ENCODE measurements at places on chromosomes 4 and X.

- DNase-seq = no peak
Measured at GRCh38 chr4:552019-552418, 24.1 kb downstream of the TMEM271 start.

GRCh38 chr4:6415031-6415705 lies 57.2 kb downstream of the PPP2R2C start:
- DNase-seq = no peak

DNA sequence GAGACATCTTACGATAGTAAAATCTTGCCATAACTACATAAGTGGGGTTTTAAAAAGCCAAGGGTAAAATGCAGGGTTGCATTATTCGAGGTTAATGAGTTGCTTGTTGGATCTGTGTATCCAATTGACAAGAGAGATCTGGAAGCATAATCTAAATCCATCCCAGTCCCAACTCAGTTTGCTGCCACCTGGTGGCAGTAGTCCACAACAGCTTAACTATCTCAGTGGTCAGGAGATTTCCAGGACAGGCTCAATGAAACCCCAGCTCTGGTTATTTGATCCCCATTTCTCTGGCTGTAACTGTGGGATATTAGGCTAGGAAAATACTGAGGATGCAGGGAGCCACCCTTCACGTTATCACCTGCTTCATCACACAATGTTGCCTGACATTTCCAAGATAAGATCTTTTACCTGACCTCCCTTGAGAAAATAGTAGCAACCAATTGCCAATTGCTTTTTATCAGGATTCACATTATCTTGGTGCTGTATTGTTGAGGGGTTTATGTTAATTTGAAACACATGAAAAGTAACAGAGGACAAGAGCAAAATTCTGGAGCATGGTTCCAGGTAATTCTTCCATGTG lies 88.2 kb upstream of the TNIP3 start:
- DNase-seq = no peak

DNA sequence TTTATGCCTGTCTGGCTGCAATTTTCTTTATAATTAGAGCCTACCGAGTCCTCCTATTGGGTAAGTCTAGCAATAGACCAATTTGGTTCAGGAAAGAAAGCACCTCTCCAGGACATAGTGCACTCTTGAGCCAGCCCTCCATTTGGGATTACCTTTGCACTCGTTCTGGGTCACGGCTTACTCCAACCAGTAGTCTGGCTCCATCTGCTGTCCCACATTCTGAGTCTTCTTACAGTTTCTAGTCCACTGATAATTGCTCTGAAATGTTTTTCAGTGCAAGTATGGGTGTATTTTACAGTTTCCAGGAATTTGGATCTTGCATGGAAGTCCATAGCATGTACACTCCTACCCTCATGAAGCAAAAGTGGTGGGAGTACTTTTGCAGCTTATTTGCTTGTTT lies 34.8 kb upstream of the USP51 start:
- DNase-seq = no peak

DNA sequence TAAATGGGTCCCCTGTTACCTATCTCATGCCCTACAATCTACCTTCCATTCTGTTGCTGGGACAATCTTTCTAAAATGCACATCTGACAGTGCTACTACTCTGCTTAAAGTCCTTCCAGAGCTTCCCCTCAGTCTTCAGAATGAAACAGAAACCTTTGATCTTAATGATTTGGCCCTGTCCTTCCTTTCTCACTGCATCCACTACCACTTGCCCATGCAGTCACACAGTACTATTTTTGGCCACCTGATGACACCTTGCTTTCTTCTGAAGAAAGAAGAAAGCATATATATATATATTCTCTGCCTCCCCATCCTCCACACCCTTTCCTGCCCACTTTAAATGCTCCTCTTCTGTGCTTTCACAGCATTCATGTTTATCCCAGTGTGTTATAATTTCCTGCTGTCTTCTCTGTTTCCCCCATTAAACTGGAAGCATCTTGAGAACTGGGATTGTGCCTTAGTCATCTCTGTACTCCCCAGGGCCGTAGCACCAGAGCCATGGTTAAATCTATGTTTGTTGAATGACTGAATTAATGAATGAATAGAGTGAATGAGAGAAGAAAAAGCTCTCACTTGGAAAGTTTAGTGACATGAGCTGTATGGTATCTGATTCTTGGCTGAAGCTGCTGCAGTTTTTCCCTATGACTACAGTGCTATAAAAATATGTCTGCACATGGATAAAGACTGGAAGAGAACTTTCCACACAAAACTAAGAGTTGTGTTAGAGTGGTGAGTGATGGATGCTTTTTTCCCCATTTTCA lies 56.2 kb downstream of the RTL9 start:
- no peak for DNase-seq

DNA sequence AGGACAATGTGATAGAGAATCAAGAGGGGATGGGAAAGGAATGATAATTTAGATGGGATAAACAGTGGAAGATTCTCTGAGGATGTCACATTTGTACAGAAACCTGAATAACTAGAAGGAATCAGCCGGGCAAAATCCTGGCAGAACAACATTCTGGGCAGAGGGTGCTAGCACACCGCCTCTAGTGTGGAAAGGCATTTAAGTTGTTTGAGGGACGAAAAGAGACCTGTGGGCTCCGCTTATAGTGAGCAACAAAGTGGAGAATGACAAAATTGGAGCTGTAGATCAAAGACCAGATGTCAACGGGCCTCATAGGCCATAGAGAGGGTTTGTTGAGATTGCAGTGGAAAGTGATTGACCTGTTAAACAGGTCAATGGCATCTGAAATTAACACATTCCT lies 596.0 kb upstream of the SLIT2 start:
- no peak for DNase-seq

GRCh38 chrX:10033375-10034007 lies 66.3 kb downstream of the CLDN34 start:
- DNase-seq = no peak

- no peak for DNase-seq
Measured at GRCh38 chr4:88419874-88420273, 37.0 kb upstream of the HERC5 start.

GRCh38 chr4:10015140-10015753 lies 6.0 kb downstream of the SLC2A9 start:
- peak; percentile 31 for DNase-seq

GRCh38 chr4:61723492-61723891 lies 523.4 kb downstream of the ADGRL3 start:
- DNase-seq = no peak

DNA sequence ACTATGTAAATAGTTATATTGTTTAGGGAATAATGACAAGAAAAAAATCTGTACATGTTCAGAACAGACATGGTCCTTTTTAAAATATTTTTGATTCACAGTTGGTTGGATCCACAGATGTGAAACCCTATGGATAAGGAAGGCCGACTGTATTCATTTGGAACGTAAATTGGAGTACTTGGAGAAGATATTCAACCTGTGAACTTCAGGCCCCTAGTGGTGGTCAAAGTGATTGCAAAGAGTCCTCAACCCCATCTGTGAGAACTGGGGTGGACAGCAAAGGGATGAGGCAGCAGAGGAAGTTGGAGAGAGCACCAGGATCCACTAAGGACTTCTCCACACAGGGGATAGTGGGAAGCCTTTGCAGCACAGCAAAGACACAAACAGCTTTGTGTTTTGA lies 6.2 kb upstream of the CXCL13 start:
- no peak for DNase-seq

- DNase-seq = no peak
Measured at GRCh38 chrX:54496517-54496852, 451 bp upstream of the FGD1 start.

DNA sequence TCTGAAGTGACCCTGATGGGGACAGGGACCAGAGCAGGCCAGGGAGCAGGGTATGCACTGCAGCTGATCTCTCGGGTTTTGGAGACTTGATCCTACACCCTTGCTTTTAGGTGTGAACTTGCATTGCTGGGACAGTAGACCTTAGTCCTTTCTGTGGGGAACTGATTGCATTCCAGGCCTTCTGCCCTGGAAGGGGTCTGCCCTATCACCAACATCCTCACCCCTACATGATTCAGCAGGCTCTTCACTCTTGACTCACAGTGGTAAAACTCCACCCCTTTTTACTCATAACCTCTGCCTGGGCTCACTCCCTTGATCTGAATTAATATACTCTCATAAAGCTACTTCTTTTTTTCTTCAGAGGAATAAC lies 6.6 kb upstream of the DDX60L start:
- DNase-seq = no peak

DNA sequence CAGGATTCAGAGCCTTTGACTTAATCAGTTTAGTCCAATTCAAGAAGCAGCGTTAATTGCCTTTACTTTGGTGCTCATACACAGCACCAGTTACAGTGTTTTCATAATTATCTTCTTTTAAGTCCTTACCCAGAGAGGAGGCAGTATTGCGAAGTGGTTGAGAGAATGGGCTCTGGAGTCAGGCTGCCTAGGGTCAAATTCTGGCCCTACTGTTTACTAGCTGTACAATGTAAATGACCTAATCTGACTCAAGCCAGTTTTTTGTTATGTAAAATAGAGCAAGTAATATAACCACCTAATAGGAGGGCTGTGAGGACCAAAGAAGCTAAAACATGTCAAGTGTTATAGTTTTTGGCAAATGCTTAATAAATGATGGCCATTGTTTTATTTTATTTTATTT lies 27.6 kb downstream of the WDR44 start:
- DNase-seq = no peak

- DNase-seq = no peak
Measured at GRCh38 chr4:182189103-182189878, 53.9 kb upstream of the TENM3 start.

- no peak for DNase-seq
Measured at GRCh38 chr4:173270312-173271027, 63.7 kb downstream of the HMGB2 start.

- no peak for DNase-seq
Measured at GRCh38 chr4:163649557-163650091, 155.1 kb downstream of the TMA16 start.

DNA sequence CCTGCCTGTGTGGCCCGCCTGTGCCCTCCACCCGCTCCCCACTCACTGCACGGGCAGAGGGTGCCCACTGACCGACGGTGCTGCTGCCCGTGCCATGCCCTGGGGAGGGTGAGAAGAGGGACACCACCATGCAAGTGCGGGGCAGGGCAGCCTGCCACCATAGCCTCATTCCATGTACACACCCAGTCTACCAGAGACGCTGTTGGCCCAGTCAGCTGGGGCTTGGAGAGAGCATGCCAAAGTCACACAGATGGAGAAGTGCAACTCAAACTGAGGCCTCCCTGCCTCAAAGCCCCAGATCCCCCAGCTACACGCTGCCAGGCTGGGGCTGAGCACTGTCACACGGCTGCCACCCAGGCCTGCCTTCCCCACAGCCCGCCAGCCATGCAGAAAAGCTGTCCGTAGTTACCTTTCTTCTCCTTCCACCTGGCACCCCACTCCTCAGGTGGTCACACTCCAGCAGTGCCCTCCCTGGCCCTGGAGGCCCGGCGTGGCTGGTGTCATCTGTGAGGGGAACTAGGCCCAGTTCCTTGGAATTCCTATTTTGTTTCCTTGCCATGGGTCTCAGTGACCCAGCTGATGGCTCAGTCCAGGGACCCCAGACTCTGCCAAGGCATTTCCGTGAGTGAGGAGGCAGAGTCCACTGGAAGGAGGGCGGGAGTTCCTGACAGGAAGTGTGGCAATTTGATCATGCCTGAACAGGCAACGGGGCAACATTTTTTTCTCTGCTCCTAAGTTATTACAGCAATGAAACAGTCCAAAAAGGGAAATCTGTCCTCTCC lies at the start of gene SLC2A9:
Gene SLC2A9 (minus strand): TSS at position 627 of the 782 bp plus-strand sequence. CDS start 68 bp downstream, at position 559.
- DNase-seq = no peak

GRCh38 chr4:183136855-183137254 lies 37.8 kb downstream of the WWC2 start:
- DNase-seq = no peak

- no peak for DNase-seq
Measured at GRCh38 chrX:48595929-48596328, 1.4 kb upstream of the WDR13 start.

DNA sequence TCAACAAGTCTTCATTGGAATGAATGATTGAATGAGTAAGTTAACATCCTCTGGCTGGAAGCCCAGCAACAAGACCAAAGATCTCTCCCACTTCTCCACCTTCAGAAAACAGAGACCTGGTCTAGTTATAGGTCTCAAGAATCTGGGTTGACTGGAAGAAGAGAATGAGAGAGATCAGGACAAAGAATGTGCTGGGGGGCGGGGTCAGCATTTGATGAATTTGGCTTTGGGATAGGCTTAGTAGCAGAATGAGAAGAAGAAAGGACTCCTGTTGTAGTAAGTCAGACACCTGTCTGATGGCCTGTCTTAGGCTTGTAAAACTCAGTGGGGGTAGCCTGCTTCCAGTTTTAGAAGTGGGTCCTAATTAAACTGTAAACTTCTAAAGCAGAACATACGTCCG lies 51.0 kb downstream of the TRIM2 start:
- DNase-seq = no peak

- no peak for DNase-seq
Measured at GRCh38 chr4:78331965-78332364, 219.6 kb upstream of the ANXA3 start.

GRCh38 chr4:112519689-112520597 lies 4.0 kb upstream of the NEUROG2 start:
- DNase-seq = no peak

GRCh38 chrX:108763559-108763958 lies 27.2 kb upstream of the IRS4 start:
- DNase-seq = no peak

- DNase-seq = no peak
Measured at GRCh38 chrX:17818726-17819125, 42.4 kb downstream of the RAI2 start.

Data from amygdala (tissue), 56 donors.